ENCODE measurements at places on chromosomes 5 and 9.
A peak's percentile ranks its signal among the peaks of the same experiment; 100 is the strongest.

- DNase-seq: no peak
These were observed 159.3 kb downstream of the NR3C1 start for GRCh38 chr5:143244000-143244736.

DNA sequence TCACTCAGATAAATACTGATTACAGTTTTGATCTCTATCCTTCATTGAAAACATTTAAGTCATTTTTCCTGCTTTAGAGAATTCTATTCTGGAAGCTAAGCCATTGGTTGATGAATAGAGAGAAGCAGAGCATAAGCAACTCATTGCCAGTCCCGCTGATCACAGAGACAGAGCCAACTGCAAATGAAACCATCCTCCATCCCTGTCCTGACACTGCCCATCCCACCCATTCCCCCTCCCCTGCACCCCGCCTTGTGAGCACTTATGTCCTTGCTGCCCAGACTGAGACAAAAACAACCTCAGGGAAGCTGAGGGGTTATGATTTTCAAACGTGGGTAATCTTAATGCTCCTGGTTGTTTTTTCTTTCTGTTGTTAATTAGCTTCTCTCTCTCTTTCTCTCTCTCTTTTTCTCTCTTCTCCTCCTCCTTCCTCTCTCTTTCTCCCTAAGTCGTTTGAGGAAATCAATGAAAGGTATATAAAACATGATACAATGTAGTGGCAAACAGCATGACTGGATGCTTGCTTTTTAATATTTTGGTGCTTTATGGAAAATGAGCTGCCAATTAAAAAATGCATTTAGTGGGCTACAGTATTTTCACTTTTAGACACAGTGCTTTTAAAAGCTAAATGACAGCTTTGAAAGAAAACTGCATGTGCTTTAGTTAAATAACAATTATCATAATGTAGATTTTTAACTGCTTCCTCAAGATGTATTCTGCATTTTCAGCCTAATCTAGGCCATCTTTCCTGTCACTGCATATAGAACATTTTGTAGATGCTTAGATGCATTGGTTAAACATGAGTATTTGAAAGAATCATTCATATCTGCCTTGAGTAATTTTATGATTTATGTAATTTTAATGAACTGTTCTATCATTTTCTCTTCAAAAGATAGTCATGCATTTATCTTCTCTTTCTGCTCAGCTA, 57.3 kb downstream of the CMYA5 start:
- DNase-seq: no peak

DNA sequence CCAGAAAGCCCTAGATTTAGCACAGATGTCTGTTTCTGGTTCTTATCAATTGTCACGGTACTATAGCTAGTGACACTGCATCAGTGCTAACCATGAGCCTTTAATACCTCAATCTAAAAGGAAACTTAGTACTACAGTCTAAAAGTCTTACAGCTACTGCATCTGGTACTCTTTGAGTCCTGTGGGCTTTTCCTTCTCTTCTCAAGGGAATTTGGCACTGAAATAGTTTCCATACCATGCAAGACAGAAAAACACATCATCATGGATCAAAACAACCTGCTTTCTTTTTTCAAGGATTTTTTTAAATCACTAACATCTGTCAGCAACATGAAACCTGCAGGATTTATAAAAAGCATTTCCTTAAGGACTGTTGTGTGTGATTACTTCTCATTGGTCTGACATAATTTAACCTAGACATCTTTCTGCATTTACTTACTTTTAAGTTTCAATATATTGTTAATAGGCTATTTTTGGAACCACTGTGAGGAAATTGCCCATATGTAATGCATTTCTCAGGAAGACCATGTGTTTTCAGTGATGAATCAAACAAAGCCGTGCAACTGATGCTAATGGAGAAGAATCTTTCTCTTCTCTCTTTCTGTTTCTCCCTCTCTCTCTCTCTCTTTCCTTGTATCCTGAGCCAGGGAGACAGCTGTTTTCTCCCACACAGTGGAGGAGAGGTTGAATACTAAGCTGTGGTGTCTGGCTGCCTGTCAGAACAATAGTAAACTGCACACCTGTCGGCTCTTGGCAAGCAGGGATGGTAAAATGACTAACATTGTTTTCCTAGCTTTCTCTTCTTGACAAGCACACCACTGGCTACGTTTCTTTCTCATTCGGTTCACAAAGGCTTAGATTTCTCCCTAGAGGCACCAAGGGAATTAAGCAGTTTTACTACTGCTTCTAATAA, 273.4 kb downstream of the CSNK1G3 start:
- DNase-seq: no peak

DNA sequence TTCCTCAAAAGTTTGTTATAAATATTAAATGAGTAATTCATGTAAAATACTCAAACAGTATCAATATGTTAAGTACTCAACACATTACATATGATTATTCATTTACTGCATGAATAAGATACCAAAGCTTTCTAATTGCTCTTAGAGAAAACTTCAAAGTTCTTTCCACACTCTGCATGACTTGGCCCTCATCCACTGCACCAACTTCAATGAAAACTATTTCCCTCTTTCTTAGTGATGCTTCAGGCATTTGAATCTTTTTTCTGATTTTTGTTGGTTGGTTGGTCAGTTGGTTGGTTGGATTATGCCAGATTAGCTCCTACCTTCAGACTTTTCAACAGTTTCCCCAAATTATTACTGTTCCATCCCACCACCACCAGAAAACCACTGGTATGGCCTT, 314.7 kb upstream of the RGMB start:
- DNase-seq: no peak

DNA sequence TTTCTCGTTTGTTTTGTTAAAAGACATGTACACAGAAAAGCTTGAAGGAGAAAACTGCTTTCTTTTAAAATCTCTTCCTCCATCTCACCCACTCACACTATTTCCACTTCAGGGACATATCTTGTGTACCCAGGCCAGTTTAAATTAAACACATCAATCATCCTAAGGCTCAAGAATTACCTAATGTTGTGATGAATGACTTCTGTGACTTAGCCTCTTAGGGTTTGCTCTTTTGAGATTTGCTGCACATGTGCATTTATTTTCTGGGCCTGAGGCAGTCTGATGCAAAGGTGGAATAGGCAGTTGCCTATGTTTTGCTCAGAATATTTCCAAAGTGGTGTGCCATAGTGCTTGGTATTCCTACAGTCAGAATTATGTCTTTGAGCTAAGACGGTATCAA, 439.9 kb upstream of the CHD1 start:
- DNase-seq: no peak

- DNase-seq: no peak
These were observed 518.6 kb upstream of the NUDT12 start for GRCh38 chr5:104081232-104081631.

DNA sequence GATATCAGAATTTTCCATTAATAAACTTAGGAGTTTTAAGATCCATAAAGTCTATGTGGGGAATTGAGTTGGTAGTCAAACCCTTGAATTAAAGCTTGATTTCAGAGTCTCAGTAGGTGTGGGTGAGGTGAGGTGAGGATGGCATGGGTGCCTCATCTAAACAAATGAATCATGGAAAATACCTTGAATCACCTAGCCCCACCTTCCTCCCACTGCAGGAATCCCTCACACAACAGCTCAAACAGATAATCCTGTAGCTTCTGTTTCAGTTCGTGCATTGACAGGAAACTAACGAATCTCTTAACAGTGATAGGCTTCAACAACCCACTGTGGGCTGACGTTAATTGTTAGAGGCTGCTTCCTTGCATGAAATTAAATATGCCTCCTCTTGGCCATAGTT, 185.0 kb downstream of the SREK1 start:
- no peak for DNase-seq

DNA sequence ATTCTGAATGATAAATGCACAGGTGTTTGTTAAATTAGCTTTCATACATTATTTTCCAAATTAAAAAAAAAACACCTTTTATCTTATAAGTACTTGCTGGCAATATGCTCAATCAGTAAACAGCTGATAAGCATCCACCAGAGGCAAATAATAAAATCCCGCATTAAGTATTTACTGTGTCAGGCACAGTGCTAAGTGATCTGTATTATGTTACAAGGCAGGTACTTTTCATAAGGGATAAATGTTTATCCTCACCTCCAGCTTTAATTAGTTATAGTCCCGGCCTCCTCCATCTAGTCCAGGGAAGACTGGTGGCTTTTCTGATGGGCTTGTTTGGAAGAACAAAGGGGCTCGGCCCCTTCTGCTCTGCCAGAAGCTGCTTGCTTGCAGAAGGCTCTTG, 40.1 kb downstream of the PFDN1 start:
- no peak for DNase-seq

DNA sequence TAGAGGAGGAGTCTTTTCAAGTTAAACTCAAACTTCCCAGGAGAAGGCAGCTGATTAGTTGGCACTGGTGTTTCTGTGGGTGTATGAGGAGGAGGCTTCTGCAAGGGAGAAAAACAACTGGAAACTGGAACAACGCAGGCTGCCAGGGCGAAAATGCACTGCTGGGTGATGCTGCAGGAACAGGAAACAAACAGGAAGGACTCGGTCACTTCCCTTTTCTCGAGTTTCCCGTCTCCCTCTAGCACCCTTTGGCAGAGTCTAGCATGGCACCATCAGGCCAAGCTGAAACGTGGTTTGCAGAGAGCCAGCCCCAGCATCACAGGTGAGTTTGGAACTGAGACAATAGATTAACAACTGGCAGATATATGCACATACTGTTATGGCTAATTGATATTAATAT, 77.5 kb upstream of the CAST start:
- no peak for DNase-seq

DNA sequence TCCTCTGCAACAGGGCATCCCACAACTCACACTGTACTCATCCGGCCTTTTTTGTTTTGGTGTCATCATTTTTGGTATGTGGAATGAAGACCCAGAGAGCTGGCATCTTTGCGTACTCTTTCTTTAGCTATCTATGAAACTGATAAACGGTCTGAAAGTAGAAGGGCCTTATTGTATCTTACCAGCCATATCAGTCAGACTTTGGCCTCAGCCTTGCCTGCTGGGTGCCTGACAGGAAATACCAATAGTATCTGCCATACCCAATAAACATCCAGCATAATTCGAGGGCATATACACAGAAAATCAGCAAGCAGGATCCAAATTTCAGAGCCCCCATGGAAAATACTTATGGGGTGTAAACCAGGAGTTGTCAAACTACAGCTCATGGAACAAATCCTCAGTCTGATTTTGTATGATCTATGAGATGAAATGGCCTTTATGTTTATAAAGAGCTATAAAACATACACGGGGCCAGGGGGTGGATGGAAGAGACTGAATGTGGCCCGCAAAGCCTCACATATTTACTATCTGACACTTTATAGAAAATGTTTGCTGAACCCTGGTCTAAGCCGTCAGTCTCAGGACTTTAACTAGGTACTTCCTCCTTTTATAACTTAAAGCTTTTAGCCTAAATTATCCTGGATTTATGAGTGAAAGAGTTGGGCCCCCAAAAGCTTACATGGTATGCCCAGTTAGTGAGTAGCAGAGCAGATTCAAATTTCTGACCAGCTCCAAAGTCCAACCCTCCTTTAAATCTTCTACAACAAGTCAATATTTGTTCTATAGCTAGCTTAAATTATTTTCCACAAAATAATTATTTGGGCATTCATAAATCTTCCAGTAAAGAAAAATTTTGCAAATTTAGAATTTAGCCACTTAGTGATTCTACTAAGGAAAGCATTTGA, 308.0 kb upstream of the PUM3 start:
- DNase-seq: no peak

DNA sequence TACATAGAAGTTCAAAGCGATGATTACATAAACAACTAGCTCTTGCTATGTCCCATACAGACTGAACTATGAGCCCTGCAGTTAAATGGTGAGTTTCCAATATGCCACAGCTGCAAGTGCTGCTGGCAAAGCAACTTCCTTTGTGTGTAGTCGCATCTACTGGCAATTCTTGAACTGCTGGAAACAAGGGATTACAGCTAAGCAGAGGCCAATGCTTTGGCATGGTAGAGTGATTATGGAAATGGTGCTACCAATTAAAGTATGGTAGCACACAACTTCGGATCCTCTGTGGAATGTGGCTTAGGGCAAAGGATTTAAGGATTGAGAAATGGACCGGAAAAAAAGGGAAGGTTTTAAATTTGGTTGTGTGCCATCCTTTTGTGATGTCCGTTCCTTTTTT, 856.6 kb downstream of the MAT2B start:
- no peak for DNase-seq

DNA sequence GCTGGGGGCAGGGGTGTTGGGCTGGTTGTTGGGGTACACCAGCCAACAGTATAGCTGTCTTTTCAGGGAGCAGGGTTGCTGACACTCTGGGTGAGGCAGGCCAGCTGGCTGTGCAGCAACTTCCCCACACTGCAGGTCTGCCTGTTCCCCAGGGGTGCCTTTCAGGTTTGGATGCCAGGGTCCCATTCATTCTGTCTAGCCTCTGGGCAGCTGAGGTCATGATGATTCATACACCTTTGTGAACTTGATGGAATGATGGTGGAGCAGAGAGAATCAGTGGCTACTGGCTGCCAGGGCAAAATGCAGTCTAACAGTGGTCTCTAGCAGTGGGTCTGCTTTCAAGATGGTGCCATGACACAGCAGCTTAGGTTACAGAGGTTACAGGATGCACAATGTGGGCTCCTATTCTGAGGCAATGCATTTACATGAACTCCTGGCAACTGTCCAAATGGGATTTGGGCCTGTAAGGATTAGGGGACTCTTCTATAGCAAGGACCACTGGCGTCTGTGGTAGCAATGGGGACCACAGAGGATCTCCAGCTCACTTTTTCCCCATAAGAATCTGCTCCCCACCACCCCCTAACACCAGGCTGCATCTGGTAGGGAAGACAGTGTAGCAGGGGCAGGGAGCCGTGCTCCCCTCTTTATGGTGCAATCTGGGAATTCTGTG, 103.7 kb downstream of the FEM1C start:
- DNase-seq: no peak

GRCh38 chr9:9942764-9943424, 669.9 kb downstream of the PTPRD start:
- DNase-seq: peak; percentile 81

GRCh38 chr9:13448482-13448881, 169.0 kb upstream of the MPDZ start:
- no peak for DNase-seq

DNA sequence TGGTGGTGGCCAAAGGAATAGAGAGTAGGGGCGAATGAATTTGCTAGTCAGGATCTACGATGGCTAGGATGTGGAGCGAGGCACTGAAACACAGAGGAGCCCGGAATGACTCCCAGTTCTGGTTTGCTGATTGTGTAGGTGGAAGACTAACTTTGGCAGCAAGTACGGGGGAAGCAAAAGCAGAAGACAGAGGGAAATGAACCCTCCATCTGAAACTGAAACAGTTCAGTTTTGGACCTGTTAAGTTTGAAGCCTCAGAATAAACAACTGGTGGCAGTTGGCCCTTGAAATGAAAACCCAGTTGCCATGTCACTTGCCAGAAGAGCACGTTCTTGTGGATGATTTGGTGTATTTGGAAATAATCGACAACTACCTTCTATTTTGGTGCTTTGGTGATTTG, 15.4 kb upstream of the SMIM15 start:
- no peak for DNase-seq

- peak; percentile 67 for DNase-seq
These were observed 232.1 kb downstream of the SH3GL2 start for GRCh38 chr9:17810728-17811571.

- no peak for DNase-seq
These were observed 102.7 kb upstream of the CPEB4 start for GRCh38 chr5:173785400-173785799.

Data from NAMALWA (cell line).